ENCODE measurements at places on chromosomes 4 and X. TPM values are rescaled to one million over a fixed set of nuclear protein-coding genes. Genes with fewer than 3 reads are reported as not detected.

The EGF gene
- 28.0 TPM for total RNA-seq

The BMX gene
- not detected for total RNA-seq

The CHRDL1 gene
- 0.89 TPM for total RNA-seq

The PABPC1L2A gene
- total RNA-seq = not detected

The LRCH2 gene
- 0.03 TPM for total RNA-seq

The BBS12 gene
- total RNA-seq = 3.3 TPM

GRCh38 chr4:25560605-25561004, 95.0 kb upstream of the SLC34A2 start:
- no peak for DNase-seq
- no peaks in the 10 kb centered on the region for H3K27me3 ChIP-seq
- no peaks in the 10 kb centered on the region for H3K4me1 ChIP-seq

DNA sequence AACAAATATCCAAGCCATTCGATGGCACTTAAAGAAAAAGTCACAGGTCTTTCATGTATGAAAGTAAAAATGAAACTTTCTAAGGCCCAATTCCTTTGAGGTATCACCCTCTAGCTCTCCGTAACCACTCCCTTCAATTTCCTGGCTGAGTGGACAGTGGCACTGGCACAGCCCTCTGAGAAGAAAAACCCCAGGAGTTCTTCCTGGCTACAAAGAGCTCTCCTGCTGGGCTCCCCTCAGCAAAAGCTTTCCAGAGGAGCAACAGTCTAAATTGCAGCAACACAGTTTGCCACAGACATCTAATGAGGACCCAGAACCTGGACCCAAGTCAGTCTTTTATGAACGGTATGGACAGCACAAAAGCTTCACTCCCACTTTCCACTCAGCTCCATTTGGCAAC, 71.8 kb downstream of the FUNDC1 start:
- DNase-seq = no peak
- no peaks in the 10 kb centered on the region for H3K36me3 ChIP-seq
- H3K27ac ChIP-seq = no peak overlapping the region
- no peak overlapping the region for H3K4me3 ChIP-seq
- no peaks in the 10 kb centered on the region for H3K27me3 ChIP-seq

- H3K27ac ChIP-seq = no peak overlapping the region
- no peaks in the 10 kb centered on the region for H3K4me1 ChIP-seq
- H3K27me3 ChIP-seq = no peaks in the 10 kb centered on the region
- no peak for DNase-seq
- no peak overlapping the region for H3K4me3 ChIP-seq
Observed at GRCh38 chr4:14215116-14215770, 587.7 kb upstream of the BOD1L1 start.

- H3K4me1 ChIP-seq = peaks cover 32% of the 10 kb centered on the region
- H3K4me3 ChIP-seq = no peak overlapping the region
- no peak overlapping the region for H3K27ac ChIP-seq
- H3K27me3 ChIP-seq = no peaks in the 10 kb centered on the region
- DNase-seq = no peak
Observed at GRCh38 chrX:40101430-40101802, 3.7 kb upstream of the BCOR start.

DNA sequence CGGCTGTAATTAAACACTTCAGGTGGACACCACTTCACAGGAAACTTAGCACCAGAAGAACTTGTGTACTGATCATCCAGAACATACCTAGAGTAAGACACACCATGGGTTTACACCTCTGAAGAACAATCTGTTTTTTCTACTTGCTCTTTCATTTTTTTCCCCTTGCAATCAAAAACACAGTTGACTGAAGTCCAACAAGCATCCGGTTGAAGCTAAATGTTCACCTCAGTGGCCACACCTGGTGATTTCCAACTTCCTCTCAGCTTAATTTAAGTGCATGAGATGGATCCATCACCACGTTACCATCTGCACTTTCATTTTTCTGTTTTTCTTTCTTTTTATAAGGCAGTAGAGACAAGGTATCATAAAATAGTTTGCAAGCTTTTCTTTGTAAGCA, 4.9 kb upstream of the TXK start:
- no peak overlapping the region for H3K27ac ChIP-seq
- no peaks in the 10 kb centered on the region for H3K4me1 ChIP-seq

All from SJSA1 (cell line).